ENCODE measurements at places on chromosomes 4 and X.

DNA sequence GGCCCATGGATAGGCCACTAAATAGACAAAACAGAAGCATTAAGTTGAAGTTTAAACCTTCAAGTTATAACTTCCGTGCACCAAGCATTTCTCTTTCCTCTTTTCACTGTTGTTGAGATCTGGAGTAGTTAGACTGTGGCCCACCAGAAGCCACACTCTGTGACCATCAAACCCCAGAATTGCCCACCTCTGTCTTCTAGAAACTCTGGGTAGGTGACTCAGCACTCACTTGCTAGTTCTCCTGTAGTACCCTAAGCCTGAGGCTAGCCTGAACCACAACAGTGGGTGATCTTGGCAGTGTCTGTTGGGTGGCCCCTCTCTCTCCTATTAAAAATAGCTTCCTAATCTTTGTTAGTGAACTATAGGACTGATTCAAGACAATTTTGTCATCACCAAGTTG, 24.6 kb upstream of the CD40LG start:
- DNase-seq, result peak; percentile 44

DNA sequence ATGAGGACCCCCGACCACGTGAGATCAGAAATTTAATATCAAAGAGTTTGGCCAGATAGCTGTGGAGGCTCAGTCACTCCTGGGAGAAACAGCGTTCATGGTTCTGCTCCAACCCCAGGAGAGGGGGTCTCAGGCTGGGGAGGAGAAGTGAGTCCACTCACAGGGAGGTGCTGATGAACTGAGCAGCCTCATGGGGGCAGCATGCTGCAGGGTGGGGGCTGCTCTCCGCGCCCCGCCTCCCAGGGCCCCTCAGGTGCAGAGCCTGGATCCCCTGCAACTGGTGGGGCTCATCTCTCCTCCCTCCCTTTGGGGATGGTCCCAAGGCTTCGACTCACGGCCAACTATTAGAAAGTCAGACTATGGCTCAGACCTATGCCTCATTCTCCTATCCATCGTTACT, 26.6 kb upstream of the C4orf50 start:
- no peak for DNase-seq

DNA sequence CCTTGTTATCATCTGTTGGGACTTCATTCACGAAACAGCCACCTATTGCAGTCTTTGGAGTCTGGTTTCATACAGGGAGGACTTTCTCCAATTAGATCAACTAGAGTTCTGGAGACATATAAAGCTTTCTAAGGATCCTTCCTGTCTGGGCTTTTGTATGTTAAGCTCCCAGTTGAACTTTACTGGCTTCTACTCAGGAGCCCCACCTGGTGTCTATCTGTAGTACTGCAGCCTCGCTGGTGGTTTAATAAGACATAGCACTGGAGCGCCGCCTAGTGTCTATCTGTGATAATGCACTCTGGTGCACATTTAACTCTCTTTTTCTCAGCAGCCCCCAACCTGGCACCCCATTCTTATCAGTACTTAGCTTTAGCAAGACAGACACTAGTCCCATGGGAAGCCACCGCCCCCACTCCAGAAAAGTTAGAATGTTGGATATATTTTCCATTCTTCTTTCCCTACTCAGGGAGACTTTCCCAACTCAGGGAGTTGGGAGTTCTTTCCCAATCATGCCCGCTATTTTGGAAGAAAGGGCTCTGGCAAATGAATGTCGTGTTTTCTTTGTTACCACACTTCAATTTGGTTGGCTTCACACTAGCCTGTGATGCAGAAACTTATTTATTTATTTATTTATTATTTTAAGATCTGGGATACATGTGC, 36.9 kb upstream of the SYTL4 start:
- DNase-seq, result peak; percentile 80

- no peak for DNase-seq
These were observed 891.1 kb upstream of the HS3ST1 start for GRCh38 chr4:12319765-12320164.

GRCh38 chr4:177229331-177229730, 80.3 kb upstream of the NEIL3 start:
- DNase-seq, result no peak

- no peak for DNase-seq
These were observed 43.7 kb downstream of the FRMPD3 start for GRCh38 chrX:107493141-107493540.

DNA sequence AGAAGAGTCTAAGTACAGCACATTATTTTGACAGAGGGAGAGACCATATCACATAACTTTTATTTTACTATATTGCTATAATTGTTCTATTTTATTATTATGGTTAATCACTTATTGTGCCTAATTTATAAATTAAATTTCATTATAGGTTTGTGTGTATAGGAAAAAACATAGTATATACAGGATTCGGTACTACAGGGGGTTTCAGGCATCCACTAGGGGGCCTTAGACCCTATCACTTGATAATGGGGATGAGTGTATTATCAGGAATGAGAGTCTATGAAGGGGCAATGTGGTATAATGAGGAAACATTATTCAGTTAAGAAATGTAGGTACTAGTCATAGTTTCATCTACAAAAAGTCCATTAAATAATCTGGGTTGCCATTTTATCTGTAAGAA, 833.1 kb downstream of the C4orf33 start:
- DNase-seq, result no peak

- no peak for DNase-seq
These were observed 617.7 kb downstream of the MID1IP1 start for GRCh38 chrX:39418731-39419638.

DNA sequence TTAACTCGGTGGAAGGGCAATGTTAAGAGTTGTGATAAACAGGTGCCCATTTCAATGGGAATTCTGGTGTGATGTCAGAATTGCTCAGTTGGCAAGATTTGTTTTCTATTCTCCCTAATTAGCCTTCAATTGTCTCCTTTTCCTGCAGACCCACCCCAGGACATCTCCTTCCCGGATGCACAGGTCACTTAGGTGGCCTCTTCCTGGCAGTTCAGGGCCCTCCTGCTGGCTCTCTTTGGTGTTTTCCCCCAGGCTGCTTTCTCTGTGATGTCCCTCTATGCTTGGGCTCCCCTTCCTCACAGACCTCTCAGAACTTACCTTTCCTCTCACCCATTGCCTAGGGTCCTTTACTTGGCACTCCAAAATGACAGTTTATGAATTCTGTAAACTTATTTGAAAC, 126.3 kb downstream of the GPAT3 start:
- DNase-seq, result no peak

- no peak for DNase-seq
These were observed 1487.3 kb downstream of the PCDH7 start for GRCh38 chr4:32207456-32207855.

- no peak for DNase-seq
These were observed 158.7 kb downstream of the BTC start for GRCh38 chr4:74635490-74636123.

DNA sequence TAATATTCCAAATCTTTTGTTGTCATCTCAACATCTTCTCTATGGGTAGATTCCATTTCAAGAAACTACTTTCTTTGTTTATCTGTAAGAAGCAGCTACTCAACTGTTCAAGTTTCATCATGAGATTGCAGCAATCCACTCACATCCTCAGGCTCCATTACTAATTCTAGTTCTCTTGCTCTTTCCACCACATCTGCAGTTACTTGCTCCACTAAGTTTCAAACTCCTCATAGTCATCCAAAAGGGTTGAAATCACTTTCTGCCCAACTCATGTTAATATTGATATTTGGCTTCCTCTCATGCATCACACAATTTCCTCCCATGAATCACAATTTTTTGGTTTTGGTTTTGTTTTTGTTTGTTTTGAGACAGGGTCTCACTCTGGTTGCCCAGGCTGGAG, 35.7 kb downstream of the ADH5 start:
- DNase-seq, result no peak

GRCh38 chr4:112288455-112288854, 2.8 kb upstream of the TIFA start:
- no peak for DNase-seq

- peak; percentile 47 for DNase-seq
These were observed 35.0 kb downstream of the FBXW7 start for GRCh38 chr4:152500800-152501434.
